ENCODE measurements at places on chromosomes 7 and 10.

DNA sequence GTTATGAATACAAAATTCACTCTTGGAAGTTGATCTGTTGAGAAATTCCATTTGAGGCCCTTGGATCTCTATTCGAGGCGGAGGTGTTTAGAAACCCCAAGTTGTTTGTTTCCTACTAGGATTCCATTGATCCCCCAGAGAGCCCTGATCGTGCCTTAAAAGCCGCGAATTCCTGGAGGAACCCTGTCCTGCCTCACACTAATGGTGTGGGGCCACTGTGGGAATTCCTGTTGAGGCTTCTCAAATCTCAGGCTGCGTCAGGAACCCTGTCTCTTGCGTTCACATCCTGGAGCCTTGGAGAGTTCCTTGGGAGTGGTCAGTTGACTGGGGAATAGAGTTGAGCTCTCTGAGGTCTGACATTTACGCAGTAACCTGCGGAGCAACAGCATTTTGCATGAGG, 1.2 kb downstream of the CFAP69 start:
- DNase-seq, result no peak

DNA sequence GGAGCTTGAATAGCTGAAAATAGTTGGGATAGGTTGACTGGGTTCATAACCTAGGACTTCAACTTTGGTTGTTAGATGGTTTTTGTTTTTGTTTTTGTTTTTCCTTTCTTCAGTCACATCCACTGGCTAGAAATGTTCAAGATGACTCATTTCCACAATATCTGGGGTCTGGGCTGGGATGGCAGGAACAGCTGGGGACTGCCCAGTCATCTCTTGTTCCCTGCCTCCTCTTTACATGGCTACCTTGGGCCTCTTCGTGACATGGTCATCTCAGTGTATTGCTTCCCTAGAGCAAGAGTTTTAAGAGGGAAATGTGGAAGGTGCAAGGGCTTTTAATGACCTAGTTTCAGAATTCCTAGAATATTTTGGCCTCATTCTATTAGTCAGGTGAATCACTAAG, 915.8 kb downstream of the XPNPEP1 start:
- DNase-seq, result no peak

DNA sequence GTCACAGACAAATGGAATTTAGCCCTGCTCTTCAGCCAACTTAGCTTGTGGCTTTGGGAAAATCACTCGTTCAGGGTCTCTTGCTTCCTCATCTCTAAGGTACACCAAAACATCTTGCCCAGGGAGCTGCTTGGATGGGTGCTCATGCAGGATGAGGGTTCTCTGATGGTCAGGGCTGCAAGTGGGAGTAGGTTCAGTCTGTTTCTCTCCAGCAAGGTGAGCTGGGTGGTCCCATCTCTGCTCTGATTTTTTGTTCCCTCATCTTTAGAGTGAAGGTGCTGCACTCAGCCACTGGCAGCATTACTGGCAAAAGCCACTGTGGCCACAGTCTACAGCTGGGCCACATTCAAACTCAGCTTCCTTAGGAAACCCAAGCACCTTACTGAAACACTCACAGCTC, 149.9 kb upstream of the GPR26 start:
- no peak for DNase-seq

GRCh38 chr7:27125986-27126394, 4.6 kb downstream of the HOXA4 start:
- DNase-seq, result no peak

GRCh38 chr10:47452495-47453140, 31.3 kb downstream of the ANXA8 start:
- no peak for DNase-seq

- DNase-seq, result no peak
These were observed 689 bp upstream of the SMARCD3 start for GRCh38 chr7:151249034-151249731.

GRCh38 chr10:93088466-93088865, 14.8 kb downstream of the CYP26A1 start:
- DNase-seq, result no peak

GRCh38 chr7:123502201-123502600, 32.2 kb downstream of the IQUB start:
- no peak for DNase-seq

DNA sequence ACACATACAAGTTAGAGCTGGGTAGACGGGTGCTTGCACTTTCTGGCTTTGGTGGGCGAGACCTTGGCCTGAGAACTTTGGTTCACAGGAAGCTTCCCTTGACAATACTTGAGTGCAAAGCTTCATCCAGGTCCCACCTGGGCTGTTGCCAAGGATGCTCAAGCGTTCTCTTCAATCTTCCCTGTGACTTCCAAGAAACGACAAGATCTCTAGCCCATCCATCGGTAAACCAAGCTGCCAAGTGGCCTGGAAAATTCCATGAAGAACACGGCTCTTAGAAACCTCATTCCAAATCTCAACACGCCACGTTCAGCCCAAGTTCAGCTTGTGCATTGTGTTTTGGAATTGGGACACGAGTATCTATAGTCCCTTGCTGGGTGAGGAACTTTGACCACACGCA, 84.7 kb downstream of the CHST15 start:
- DNase-seq, result no peak

DNA sequence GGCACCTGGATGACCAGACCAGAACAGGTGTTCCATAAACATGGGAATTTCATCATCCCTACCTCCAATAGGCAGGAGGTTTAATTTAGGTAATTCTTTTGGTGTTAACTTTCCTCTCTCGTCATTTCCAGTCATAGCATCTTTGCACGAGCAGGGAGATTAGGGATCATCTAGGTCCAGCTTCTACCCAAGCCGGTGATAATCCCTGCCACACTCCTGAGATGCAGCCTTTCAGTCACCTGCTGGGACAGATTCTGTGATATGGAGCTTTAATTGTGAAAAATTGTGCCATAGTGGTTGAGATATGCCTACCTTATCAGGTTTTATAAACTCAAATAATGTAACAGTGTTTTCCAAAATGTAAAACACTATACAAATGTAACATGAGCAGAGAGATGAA, 191.8 kb upstream of the AOAH start:
- DNase-seq, result no peak

DNA sequence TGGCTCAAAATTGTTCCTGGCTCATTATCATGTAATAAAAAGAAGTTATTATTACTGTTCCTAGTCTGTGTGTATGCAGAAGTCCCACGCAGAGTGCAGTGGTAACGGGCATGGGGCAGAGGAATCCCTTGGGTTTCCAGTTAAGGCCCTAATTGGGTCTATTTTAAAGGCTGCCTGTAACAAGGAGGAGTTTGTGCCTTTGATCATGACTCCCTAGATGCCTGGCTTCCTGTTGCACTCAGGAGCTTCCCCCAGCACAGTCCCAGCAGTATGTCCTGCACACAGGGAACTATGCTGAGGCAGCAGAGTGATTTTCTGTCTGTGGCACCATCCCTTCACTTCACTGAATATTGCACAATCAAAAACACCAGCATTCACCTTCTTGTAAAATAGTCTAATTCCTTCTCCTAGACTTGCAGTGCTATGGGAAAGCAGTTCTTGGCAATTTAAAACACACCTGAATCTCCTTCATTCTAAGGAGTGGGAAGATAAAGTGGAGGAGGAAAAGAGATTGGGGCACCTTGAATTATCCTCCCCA, 22.9 kb downstream of the SORCS1 start:
- DNase-seq, result no peak

DNA sequence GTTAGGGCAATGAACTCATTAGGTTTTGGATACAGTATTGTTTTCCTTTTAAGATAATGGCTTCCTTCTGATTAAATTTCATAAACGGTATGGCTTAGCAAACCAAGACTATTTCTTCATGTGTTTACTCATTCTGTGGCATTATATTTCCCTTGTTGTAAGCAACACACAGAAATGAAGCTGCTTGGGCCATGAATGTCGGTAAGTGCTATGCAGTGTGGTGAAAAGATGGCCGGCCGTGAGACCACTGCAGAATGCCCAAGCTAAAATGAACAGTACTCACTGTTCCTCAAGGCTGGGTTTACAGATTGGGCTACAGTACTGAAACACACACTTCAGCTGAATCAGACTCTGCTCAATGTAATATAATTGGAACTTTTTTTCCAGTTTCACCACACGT, 8.1 kb downstream of the APBB1IP start:
- no peak for DNase-seq

- DNase-seq, result no peak
These were observed 5.1 kb downstream of the UBE2H start for GRCh38 chr7:129947701-129948100.

DNA sequence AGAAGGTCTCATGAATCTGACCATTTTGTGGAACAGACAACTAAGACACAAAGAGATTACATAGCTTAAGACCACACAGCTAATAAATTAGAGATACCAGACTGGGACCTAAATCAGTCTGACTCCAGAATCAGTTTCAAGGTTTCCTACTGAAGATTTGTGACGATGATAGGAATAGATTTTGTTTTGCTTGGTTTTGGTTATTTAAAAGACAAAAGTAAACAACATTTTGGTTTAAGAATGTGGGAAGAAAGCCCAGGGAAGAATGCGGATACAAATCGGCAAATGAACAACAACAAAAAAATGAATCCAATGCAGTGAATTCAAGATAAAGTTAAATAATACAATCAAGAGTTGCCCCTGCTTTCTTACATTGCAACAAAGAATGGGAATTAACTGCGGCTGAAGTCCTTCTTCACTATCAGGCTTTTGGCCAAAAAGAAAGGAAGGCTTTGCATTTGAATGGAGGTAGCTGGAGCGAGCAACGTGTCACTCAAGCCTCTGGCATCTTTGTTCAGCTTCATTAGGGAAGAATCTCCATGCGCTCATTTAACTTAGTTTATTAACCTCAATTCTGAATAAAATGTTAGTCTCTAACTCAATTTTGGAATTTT, 210.8 kb downstream of the ADAM12 start:
- DNase-seq, result no peak

DNA sequence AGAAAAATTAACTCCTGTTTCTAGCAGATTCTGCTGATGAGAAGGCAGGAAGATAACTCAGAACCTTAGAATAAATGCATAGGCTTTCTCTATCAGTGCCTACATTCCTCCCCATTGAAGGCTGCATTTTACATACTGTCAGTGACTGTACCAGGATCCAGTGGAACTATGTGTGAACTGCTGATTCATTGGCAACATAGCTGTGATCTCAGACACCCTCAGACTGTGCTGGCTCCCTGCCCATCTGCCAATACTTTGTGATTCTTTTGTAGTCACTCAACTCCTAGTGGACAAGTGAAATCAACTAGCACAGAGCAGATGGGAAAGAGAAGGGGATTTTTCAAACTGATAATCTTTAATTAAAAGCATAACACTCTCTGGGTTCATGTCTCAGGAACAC, 375.8 kb downstream of the MDFIC start:
- no peak for DNase-seq

- no peak for DNase-seq
These were observed 3.6 kb downstream of the GNA12 start for GRCh38 chr7:2840458-2840857.

- no peak for DNase-seq
These were observed 337.2 kb upstream of the LRGUK start for GRCh38 chr7:133789974-133790373.

DNA sequence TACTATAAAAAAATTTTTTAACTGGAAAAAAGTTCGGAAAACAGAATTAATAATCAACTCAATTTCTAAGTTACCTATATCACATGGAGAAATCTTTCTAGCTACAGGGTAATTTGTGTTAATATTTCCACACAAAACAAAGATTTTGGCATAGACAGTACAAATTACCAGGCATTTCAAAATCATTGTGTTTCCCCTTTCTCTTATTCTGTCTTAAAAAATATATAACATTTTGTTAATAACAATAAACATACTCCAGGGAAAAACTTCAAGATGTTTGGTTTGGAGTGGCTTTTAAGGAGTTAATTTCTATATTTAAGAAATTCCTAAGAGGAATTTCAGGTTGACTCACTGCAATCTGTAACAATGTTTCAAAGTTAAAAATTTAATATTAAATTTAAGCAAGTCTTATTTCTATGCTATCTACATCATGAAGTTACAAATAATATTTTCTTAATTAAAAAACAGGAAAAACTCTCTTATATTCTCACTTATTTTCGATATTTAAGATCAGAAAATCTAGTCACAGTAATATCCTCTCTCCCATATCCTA, 132.6 kb downstream of the NRBF2 start:
- DNase-seq, result no peak

DNA sequence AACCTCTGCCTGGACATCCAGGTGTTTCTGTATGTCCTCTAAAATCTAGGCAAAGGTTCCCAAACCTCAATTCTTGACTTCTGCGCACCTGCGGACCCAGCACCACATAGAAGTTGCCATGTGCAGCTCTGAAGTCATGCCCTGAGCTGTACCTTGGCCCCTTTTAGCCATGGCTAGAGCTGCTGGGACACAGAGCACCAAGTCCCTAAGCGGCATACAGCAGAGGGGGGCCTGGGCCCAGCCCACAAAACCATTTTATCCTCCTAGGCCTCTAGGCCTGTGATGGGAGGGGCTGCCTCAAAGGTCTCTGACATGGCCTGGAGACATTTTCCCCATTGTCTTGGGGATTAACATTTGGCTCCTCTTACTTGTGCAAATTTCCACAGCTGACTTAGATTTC, 14.6 kb downstream of the TMEM243 start:
- no peak for DNase-seq

- DNase-seq, result no peak
These were observed 125.6 kb upstream of the HABP2 start for GRCh38 chr10:113427236-113427735.

- no peak for DNase-seq
These were observed 32.1 kb downstream of the VWC2 start for GRCh38 chr7:49805371-49806007.

DNA sequence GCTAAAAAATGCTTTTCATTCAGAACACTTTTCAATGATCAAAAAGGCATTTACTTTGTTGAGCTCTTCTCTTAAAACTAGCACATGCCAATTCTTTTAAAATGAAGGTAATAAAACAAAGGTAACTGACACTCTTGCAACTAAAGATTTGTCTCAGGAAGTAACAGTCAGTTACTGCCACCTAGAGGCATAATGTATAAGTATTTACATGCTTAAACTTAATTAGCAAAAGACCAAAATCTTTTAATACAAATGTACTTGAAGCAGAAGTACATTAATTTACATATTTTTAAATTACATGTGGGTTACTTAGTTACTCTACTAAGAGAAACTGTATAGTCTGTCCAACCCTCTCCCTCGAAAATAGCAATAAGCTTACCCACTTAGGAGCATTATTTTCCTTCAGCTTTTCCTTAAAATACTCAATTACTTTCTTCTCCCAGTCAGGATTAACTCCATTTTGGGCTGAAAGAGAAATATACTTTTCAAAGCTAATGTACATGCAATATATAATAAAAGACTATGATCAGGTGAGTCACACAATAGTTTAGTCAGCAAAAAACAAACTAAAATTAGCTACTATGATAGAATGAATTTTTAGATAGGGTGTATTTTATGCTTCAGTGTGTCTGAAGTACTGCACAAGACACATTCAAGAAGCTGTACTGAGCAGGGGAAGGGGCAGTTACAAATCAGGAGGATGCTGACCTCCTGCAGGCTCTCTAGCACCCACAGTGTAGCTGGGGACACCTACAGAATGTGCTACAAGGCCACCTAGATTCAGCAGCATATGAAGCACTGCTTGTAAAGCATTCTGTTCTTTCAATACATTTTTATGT, 13.0 kb downstream of the MCMBP start:
- DNase-seq, result no peak

Measured in T-helper 22 cell (primary cell).